ENCODE measurements at places on chromosomes 2 and 18. TPM values are rescaled to one million over a fixed set of nuclear protein-coding genes. Genes with fewer than 3 reads are reported as not detected.

DNA sequence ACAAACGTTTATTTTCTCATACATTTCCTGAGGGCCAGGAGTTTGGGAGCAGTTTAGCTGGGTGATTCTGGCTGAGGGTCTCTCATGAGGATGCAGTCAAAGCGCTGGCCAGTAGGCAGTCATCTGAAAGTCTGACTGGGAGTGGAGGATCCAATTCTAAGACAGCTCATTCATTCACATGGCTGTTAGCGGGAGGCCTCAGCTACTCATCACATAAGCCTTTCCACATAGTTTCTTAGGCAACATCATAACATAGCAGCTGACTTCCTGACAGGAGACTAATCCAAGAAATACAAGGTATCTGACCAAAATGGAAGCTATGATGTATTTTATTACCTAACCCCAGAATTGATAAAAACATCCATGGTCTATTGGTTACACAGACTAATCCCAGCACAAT, 2.9 kb upstream of the MRPL44 start:
- DNase-seq = no peak

- no peak for DNase-seq
Measured at GRCh38 chr2:26299471-26300101, 46.4 kb upstream of the SELENOI start.

GRCh38 chr2:8684878-8685696, 3.2 kb downstream of the ID2 start:
- DNase-seq = peak; percentile 87

DNA sequence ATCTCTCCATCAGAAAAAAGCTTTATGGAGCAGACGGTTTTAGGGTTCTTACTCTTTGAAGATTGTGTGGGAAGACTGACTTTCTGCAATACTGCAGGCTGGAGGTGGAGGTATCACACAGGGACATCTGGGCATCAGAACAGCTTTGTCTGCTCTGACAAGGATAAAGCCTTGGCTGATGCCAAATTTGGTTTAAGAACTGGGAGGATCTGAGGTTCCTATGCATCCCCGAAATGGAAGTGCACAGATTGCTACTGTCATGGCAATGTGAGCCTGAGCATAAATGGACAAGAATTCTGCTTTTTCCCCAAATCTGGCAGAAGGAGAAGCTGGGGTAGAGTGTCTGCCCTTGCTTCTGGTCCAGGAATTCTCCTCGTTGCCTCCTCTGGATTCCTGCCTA, 424.3 kb downstream of the SLC4A3 start:
- DNase-seq = no peak

DNA sequence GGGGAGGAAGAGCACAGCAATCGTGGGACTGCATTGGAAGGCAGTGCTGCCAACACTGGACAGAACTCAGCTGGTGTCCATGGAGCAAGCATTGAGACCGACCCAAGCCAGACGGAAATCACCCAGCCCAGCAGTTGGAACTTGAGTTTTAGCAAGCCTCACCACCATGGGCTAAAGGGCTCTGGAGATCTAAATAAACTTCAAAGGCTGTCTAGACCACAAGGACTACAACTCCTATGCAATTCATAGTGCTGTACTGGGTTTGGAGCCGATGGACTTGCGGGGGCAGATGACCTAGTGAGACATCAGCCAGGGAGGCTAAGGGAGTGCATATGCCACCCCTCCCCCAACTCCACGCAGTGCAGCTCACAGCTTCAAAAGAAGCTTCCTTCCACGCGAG, 243.6 kb upstream of the SLC39A10 start:
- no peak for DNase-seq

GRCh38 chr2:182717816-182718215, 1.8 kb downstream of the DNAJC10 start:
- DNase-seq = no peak

The ZNF804A gene
- 0.06 TPM for total RNA-seq

The NDC80 gene
- 5.8 TPM for total RNA-seq

DNA sequence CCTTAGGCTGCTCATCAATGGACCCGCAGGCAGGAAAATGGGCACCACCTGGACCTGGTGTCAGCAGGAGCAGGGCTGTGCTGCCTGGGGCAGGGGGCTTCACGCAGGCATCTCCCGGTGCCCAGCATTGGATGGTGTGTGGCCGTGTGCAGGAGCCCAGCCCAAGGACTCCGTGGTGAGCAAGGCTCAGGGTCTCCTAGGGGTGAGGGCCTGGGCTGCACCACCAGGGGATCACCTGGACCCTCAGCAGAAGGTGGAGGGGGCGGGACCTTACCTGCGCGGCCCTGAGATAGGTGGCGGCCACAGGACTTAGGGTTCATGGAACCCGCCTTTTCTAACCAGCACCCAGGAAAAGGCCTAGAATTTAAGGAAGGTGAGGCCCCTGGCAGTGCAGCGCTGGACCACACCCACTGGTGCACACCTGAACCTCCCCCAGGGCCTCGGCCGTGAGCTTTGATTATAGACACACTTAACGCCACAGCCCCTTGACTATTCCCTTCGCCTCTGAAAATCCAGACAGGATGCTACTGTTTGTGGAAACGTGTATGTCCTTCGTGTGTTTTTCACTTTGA, 89.0 kb downstream of the TMEM18 start:
- no peak for DNase-seq

- no peak for DNase-seq
Measured at GRCh38 chr2:215816424-215816823, 196.9 kb downstream of the MREG start.

- no peak for DNase-seq
Measured at GRCh38 chr2:38830526-38831159, 45.1 kb downstream of the DHX57 start.

DNA sequence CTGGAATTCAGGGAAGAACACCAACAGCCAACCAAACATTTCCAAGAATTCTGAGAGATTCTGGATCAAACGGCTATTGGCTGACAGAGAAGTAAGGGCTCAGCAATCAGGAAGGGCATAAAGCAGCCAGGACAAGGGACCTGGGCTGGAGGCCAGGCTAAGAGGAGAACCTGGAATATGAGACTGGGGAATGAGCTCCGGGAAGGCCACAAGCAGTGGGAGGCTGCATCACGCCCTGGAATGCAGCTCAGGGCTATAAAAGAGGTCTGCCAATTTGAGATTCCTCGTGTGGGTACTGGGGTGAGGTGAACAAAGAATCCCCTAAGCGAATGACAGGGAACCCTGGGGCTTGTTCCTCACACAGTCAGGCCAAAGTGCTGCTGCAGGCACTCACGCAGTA, 60.4 kb downstream of the ANO7 start:
- DNase-seq = no peak

GRCh38 chr2:6975988-6976387, 58.8 kb downstream of the RNF144A start:
- no peak for DNase-seq

- DNase-seq = no peak
Measured at GRCh38 chr18:24530630-24531111, 70.2 kb downstream of the HRH4 start.
